ENCODE measurements at places on chromosomes 2 and 18. TPM values are rescaled to one million over a fixed set of nuclear protein-coding genes. Genes with fewer than 3 reads are reported as not detected.

QPCT gene
- polyA plus RNA-seq = 9.8 TPM

ANKRD30BL gene
- polyA plus RNA-seq = 0.08 TPM

SERPINB13 gene
- 0.08 TPM for polyA plus RNA-seq

REG3G gene
- polyA plus RNA-seq = not detected

CDCA7 gene
- polyA plus RNA-seq = 27.1 TPM

METTL4 gene
- 8.9 TPM for polyA plus RNA-seq

GCG gene
- polyA plus RNA-seq = 75.9 TPM

TRAPPC12 gene
- 83.6 TPM for polyA plus RNA-seq

SP100 gene
- 21.3 TPM for polyA plus RNA-seq

CD226 gene
- 0.34 TPM for polyA plus RNA-seq

OSR1 gene
- polyA plus RNA-seq = 28.0 TPM

- no peak for DNase-seq
These were observed 35.1 kb downstream of the DCAF17 start for GRCh38 chr2:171469176-171469575.

DNA sequence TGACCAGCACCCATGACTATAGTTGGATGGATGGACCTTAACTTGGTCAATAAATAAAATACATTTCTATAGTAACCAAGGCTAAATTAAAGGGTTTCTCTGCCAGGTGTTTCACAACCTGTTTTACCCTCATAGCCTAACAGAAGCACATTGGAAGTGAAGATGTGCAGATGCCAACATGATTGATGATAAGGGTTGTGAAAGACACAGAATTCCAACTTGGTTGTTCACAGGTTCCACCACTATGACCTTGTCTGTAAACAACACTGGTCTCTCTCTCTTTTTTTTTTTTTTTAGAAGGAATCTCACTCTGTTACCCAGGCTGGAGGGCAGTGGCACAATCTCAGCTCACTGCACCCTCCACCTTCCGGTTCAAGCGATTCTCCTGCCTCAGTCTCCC is 37.5 kb upstream of the PTH2R start:
- no peak for DNase-seq

DNA sequence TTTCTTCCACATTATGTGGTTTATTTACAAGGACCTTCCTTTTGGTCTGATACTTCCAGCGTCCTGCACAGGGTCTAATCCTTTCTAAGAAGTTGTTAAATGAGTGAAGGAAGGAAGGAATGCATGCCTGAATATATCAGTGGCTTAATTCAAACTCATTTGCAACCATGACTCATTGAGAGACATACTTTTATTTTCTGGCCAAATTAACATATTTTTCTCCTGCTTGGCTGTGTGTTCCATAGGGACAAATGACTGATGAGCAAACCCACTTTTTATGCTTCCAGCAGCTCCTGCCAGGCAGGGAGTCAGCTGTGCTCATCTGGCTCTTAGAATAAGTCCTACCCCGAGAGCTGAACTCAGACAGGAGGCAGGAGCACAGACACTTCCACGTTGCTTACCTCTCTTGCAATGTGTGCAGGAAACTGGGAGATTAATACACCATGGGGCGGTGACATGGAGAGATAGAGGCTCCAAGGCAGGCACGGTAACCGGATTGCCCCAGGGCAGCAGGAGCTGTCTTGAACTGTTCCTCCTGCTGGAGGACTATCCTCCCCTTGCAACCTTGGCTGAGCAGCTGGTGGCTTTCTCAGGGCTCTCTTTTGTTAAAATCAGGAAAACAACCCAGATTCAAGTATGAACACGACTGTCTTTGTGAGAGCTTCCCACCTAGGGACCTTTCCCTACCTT is 667.5 kb upstream of the HS6ST1 start:
- DNase-seq = no peak

GRCh38 chr2:204794624-204795023 is 249.3 kb downstream of the PARD3B start:
- DNase-seq = no peak

GRCh38 chr2:16738361-16739225 is 73.0 kb upstream of the CYRIA start:
- no peak for DNase-seq

DNA sequence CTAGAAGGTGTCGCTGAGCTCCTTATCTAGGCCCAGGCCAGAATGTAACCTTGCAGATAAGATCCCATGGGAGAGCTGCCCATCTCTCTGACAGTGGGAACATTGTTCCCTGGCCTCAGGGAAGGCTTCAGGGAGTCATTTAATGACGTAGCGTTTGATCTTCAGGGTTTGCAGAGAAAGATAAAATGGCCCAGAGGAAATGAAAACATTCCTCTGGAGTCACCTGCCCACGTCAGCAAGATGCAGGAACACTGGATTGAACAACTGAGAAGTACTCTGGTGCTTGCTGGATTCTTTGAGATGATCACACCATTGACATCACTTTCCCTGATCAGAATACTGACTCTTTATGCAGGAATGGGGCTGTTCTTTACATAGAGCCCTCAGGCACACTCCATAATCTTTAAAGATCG is 51.6 kb downstream of the MAPK4 start:
- DNase-seq = no peak

GRCh38 chr2:208501206-208501605 is 94.6 kb downstream of the PTH2R start:
- DNase-seq = peak; percentile 8

DNA sequence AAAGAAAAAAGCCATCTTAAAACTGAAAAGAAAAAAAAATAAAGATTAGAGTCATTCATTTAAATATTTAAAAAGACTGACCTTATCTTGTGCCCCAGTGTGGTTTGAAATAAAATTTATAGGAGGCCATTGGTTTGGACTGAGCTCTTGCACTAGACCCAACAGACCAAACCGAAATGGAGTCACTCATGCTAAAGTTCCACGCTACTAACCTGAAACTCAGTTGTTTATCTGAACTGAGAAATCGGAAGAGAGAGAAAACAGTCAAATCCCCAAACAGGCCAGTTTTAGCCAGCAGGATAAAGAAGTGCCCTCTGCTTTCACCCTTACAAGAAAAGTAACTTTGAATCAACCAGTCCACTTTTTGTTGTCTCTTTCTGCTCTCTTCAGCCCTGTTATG is 18.2 kb downstream of the RBM43 start:
- no peak for DNase-seq

DNA sequence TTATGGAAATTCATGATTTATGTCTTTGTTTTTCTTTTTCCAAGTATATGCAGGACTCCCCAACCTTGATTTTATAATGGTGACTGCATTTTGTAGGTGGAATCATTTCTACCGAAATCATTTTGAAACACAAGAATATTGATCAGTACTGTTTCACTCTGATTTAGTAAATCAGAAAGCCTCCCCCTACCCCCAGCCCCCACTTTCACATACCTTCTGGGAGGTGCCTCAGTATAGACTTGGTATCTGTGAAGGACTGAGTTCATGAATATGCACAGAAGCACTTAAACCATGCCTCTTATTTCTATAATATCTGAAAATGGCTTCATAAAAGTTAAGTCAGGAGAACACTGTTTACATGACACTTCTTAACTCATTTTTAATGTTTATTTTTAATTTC is 147.7 kb downstream of the AGPS start:
- DNase-seq = no peak

DNA sequence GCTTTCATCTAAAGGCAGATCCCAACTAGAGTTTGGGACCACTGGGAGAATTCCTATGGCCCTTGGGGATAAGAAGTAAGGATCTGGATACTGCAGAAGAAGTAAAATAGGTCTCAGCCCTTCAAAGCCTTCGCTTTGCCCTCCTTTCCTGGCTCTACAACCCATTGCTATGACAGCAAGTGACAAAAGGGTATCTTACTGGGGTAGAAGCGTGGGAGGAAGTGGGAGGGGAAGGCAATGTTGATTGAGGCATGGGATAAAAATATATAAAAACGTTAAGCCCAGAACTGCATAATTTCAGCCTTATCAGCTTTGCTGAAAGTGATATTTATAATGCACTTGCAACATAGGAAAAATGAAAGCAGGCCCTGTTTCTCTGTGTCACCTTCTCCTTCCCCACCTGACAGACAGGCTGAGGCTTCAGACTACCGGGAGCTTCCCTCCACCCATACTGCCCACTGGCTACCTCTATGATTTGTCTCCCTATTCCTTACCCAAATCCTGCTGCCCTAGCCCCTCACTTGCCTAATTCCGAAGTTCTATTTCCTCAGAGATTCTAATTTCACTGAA is 14.9 kb upstream of the SOS1 start:
- no peak for DNase-seq

DNA sequence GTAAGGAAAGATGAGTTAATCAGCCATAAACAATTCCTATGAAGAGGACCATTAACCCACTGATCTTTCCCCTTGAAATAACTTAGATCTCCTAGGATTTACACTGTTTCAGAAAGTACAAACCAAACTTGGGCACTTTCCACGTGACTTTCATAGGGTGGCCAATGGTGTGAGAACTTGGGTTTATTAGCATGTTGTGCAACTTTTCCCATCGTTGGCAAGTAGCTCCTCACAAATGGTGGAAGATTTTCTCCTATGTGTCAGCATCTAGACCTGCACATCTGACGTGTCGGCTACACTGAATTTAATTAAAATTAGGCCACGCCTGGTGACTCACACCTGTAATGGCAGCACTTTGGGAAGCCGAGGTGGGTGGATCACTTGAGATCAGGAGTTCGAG is 116.3 kb downstream of the GALNT1 start:
- no peak for DNase-seq

- DNase-seq = no peak
These were observed 58.1 kb downstream of the CLASP1 start for GRCh38 chr2:121591199-121591598.

- no peak for DNase-seq
These were observed 84.1 kb downstream of the R3HDM1 start for GRCh38 chr2:135615404-135615803.

GRCh38 chr2:234025466-234025865 is 25.0 kb upstream of the SPP2 start:
- DNase-seq = peak; percentile 5

DNA sequence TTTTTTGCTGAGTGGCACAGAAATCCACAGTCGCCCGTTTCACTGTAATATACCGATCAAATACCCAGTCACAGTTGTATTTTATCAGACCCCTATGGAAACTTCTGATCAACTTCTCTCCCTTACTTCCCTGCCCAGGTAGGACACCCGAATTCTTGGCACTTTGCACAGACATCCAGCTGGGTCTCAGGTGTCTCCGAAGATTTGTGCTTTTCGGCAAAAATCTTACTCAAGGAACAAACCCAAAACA is 596 bp downstream of the MREG start:
- no peak for DNase-seq

DNA sequence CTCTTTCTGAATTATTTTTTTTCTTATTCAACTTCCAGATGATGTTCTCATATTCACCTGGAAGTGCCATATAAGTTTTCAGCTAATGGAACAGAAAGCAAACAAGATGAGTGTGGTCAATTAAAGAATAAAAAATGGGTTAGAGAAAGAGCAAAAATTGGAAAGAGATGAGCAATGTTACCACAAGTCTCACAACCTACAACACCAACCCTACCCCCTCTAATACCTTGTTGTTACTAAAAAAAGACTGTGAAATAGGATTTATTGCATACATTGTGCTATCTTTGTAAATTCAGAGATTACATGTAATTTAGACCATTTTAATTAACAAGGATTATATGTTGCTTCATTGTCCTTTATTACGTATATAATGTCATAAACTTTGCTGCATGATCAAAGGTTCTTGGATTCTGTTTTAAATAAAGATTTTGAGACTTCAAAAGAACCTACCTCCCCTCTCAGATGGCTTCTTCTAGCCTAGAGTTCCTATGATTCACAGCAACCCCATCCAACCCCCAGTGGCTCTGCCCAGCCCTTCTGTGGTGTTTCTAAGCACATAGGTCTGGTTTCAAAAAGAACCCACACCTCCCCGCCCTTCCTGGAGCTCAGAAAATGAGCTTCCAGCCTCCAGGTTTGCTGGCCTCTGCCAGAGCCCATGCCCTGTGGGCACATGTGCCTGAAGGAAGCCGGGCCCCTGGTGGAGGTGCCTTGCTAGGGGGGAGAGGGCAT is 24.7 kb downstream of the LGALSL start:
- DNase-seq = no peak

- DNase-seq = no peak
These were observed 100.7 kb downstream of the ARHGAP15 start for GRCh38 chr2:143229952-143230351.

- DNase-seq = peak; percentile 46
These were observed 20.5 kb downstream of the ODC1 start for GRCh38 chr2:10427618-10427949.

DNA sequence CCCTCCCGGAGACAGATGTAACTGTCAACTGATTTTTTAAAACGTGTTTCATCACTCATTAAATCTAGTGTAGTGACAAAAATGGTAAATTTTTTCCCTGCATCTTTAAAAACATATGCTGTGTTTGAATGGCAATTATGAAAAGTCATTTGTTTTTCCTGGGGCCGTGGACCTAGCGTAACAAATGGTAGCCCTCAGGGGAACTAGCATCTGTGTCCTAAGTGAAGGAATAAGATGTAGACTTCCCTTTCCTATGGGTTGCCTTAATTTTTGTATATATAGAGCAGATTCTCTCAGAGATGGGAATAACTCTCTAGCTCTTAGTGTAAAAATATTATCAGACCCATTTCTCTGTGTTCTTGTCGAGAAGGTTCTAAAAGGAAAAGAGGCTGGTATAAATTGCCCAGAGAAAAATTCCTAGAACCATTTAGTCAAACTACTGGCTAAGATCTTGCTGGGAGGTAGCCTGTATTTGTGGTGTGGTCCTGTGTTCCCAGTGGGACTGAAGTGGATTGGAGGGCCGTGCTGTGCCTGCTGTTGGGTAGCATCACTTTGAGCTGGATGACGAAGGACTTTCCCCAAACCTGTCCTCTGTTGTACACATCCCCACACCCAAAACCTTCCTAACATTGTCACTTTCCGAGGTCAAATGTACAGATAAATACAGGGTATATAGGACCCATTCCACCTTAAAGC is 85.8 kb downstream of the LIMS1 start:
- no peak for DNase-seq

DNA sequence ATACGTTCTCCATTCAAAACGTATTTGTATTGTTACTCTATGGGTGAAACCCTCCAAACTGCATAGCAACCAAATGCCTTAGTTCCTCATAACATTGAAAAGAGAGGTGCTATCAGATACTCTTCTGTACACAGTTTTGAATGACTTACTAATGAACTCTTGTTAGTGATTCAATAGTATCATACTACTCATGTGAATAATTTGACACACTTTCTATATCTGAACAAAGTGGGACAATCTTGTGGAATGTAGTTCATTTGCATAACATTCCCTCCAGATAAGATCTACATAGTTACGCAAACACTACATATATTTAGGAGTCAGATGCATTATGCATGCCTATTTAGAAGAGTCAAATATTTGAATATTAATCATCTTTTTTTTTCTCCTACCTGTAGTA is 232.0 kb upstream of the NRXN1 start:
- no peak for DNase-seq

- no peak for DNase-seq
These were observed 36.9 kb upstream of the TTR start for GRCh38 chr18:31554776-31555175.

DNA sequence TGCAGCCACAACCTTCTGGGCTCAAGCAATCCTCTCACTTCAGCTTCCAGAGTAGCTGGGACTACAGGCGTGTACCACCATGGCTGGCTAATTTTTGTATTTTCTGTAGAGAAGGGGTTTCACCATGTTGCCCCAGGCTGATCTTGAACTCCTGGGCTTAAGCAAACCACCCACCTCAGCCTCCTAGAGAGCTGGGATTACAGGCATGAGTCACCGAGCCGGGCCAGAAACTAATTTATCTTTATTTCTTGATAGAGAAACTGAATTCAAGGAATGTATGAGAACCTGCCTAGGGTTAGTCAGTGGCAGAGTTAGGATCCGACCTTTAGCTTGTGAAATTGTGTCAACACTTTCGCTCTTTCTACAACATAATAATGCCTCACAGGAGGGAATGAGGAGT is 19.3 kb upstream of the ITGAV start:
- no peak for DNase-seq

GRCh38 chr2:98607741-98608115 is 584 bp downstream of the COA5 start:
- DNase-seq = no peak

Data from muscle of arm (tissue), 14 donors.